ENCODE measurements at places on chromosomes 6 and 20.

- H3K27ac ChIP-seq = no peak overlapping the region
- no peaks in the 10 kb centered on the region for H3K36me3 ChIP-seq
- peaks cover 4% of the 10 kb centered on the region for H3K4me1 ChIP-seq
- no peak overlapping the region for H3K4me3 ChIP-seq
Observed at GRCh38 chr6:92329208-92329847, 1090.0 kb downstream of the EPHA7 start.

DNA sequence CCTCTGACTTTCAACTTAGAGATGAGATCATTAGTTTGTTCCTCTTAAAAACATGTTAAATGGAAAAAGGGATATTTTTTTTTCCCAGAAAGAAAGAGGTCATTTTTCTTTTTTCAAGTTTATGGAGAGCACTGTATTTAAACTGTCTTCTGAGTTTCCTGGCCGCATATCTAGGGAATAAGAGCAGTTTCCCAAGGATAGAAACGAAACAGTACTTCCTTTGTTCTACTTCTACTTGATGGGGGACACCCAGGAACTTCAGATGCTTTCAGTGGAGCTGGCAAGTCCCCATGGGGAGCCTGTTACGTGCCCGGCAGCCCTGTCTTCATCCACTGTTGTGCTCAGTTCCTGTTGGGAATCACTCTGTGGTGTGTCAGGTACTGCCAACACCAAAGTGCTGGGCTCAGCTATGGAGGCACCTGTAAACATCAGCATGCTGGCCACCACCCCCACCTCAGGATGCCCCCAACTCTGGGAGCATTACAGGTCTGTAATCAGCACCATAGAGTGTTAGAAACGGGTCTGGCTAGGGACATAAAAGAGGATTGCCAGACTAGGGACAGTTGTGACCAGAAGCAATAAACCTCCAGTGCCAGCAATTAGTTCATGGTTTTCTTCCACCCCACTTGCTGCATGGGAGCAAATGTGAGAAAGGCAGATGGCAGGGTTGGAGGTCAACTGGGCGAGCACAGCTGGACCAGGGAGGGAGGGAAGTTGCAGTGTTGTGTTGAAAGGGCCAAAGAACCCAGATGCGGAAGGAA, 221.7 kb upstream of the ECI2 start:
- DNase-seq = no peak
- no peak overlapping the region for H3K27ac ChIP-seq
- H3K36me3 ChIP-seq = no peaks in the 10 kb centered on the region
- H3K4me3 ChIP-seq = no peak overlapping the region
- peaks cover 14% of the 10 kb centered on the region for H3K4me1 ChIP-seq

DNA sequence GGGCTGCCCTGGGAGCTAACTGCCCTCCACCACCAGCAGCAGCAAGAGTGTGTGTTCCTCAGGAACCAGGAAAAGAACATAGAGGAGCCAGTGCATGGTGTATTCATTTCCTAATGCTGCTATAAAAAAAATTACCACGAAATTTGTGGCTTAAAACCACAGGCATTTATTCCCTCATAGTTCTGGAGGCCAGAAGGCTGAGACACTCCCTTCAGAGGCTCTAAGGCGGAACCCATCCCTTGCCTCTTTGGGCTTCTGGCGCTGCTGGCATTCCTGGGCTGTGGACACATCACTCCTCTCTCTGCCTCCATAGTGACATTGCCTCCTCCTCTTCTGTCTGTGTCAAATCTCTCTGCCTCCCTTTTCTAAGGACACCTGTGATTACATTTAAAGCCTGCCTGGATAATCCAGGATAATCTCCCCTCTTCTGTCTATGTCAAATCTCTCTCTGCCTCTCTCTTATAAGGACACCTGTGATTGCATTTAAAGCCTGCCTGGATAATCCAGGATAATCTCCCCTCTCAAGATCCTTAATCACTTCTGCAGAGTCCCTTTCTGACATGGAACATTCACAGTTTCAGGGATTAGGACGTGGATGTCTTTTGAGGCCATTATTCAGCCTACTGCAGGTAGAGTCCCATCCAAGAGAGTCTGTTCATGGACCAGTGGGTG, 54.7 kb downstream of the NDUFAF5 start:
- H3K36me3 ChIP-seq = no peaks in the 10 kb centered on the region
- no peak for DNase-seq
- H3K27ac ChIP-seq = peak overlapping the region; percentile 60
- H3K27me3 ChIP-seq = peaks cover 8% of the 10 kb centered on the region
- no peak overlapping the region for H3K4me3 ChIP-seq

DNA sequence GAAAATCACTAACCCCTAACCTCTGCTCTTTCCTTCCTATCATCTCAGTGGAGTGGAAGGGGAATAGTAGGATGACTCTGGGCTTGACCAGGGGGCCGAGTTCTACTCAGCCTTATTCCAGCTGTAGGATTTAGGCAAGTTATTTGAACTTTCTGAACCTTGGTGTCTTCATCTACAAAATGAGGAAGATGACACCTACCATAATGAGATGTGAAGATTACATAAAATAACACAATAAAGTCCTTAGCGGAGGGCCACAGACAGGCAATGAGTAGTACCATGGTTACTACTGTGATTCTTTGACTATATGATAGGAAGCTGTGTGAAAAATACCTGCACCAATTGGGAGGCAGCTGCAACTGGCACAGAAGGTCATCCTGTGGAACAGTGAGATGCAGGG, 53.6 kb upstream of the PIM1 start:
- H3K27me3 ChIP-seq = no peaks in the 10 kb centered on the region
- DNase-seq = no peak
- no peak overlapping the region for H3K4me3 ChIP-seq
- peak overlapping the region; percentile 16 for H3K27ac ChIP-seq

GRCh38 chr6:56514395-56514794, 128.3 kb downstream of the DST start:
- no peak overlapping the region for H3K4me3 ChIP-seq
- DNase-seq = no peak
- H3K4me1 ChIP-seq = peaks cover 36% of the 10 kb centered on the region
- no peaks in the 10 kb centered on the region for H3K27me3 ChIP-seq
- H3K36me3 ChIP-seq = peaks cover 38% of the 10 kb centered on the region
- H3K27ac ChIP-seq = peak overlapping the region; percentile 73

DNA sequence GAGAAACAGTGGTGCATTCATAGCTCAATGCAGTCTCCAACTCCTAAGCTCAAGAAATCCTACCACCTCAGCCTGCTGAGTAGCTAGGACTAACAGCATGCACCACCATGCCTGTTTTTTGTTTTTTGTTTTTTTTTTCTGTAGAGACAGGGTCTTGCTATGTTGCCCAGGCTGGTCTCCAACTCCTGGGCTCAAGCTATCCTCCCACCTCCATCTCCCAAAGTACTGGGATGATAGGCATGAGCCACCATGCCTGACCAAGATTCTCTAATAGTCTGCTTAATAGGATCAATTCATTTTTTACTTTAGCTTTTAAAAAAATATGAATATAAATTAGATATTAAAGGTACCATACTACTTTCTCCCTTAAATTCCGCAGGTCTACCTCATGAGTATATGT, 152.3 kb upstream of the BEND3 start:
- H3K4me1 ChIP-seq = peaks cover 8% of the 10 kb centered on the region
- H3K4me3 ChIP-seq = no peak overlapping the region
- H3K27me3 ChIP-seq = no peaks in the 10 kb centered on the region
- H3K36me3 ChIP-seq = no peaks in the 10 kb centered on the region

DNA sequence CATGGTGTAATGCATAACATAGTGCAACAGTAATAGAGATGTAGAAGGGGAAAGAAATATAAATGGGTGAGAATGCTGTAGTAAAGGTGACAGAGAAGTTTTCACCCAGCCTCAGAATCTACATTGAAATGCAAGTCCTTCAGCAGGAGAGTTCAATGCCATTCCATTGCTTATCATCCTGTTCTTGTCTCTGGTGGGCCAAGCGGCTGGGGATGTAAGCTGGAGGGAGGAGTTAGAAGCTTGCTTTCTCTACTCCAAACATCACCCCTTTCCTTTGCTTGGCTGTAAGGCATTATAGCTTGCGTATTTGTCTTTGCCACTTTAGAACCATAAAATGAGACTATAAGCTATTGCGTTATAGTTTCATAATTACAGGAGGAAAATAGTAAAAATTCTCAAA, 2.2 kb upstream of the FUT9 start:
- H3K27me3 ChIP-seq = peaks cover 53% of the 10 kb centered on the region
- H3K36me3 ChIP-seq = no peaks in the 10 kb centered on the region
- no peak for DNase-seq
- H3K4me1 ChIP-seq = peaks cover 23% of the 10 kb centered on the region

GRCh38 chr20:10059006-10059405, 24.2 kb downstream of the ANKEF1 start:
- no peak for DNase-seq
- no peaks in the 10 kb centered on the region for H3K4me1 ChIP-seq
- H3K27ac ChIP-seq = no peak overlapping the region
- H3K27me3 ChIP-seq = peaks cover 15% of the 10 kb centered on the region
- H3K36me3 ChIP-seq = peaks cover 10% of the 10 kb centered on the region

- no peaks in the 10 kb centered on the region for H3K27me3 ChIP-seq
- H3K4me1 ChIP-seq = peaks cover 41% of the 10 kb centered on the region
Observed at GRCh38 chr6:30837870-30838269, 46.4 kb upstream of the DDR1 start.

DNA sequence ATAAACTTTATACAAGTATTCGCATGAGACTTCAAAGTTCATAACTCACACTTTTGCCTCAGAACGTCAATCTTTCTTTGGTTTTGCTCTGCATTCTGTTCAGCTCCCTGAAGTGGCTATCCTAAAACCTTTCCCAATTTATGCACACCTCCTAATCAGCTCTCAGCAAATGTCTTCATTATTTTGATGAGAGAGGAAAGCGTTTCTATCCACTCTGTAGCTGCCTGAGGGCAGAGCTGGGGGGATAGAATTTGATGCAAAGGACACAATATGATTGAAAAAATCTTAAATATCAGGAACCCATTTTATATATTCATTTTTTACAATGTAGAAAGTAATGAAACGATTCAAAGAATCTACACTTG, 66.8 kb downstream of the MOXD1 start:
- DNase-seq = no peak
- peaks cover 22% of the 10 kb centered on the region for H3K36me3 ChIP-seq
- peaks cover 17% of the 10 kb centered on the region for H3K4me1 ChIP-seq
- no peak overlapping the region for H3K4me3 ChIP-seq
- no peak overlapping the region for H3K27ac ChIP-seq
- no peaks in the 10 kb centered on the region for H3K27me3 ChIP-seq

DNA sequence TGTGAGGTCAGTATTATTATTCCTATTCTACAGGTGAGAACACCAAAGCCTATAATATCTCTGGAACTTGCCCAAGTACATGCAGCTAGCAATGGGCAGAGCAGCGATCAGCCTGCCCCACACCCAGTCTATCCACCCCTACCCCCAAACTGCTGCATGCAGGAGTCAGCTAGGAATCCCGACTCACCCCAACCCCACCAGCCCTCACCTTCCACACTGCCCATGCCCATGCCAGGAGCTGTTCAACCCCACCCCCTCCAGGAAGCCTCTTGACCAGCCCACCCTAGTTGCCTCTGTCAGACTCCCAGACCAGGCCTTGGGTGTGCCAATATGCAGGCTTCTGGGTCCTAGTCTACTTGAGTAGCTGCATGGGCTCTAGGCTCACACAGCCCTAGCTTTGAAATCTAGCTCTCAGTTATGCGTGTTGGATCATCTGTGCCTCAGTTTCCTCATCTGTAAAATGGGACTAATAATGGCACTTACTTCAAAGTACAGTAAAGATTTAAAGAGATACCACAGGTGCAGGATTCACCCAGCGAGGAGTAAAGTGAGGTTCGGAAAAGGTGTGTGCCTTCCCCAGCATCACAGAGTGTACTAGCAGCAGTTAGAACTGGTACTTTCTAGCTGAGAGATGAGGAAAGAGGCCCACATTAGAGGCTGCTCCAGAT, 173.2 kb downstream of the VEGFA start:
- peak; percentile 26 for DNase-seq
- H3K27me3 ChIP-seq = peaks cover 4% of the 10 kb centered on the region
- H3K27ac ChIP-seq = no peak overlapping the region
- H3K4me3 ChIP-seq = no peak overlapping the region

GRCh38 chr6:143187238-143187923, 126.7 kb downstream of the AIG1 start:
- no peak overlapping the region for H3K27ac ChIP-seq
- no peaks in the 10 kb centered on the region for H3K27me3 ChIP-seq
- H3K36me3 ChIP-seq = peaks cover 2% of the 10 kb centered on the region
- H3K4me1 ChIP-seq = peaks cover 2% of the 10 kb centered on the region
- DNase-seq = no peak

GRCh38 chr20:42373049-42373448, 754.9 kb upstream of the CHD6 start:
- H3K27ac ChIP-seq = no peak overlapping the region
- H3K4me1 ChIP-seq = no peaks in the 10 kb centered on the region
- no peak for DNase-seq

- no peak overlapping the region for H3K4me3 ChIP-seq
- DNase-seq = no peak
- no peak overlapping the region for H3K27ac ChIP-seq
- H3K36me3 ChIP-seq = peaks cover 2% of the 10 kb centered on the region
- peaks cover 19% of the 10 kb centered on the region for H3K4me1 ChIP-seq
- H3K27me3 ChIP-seq = peaks cover 14% of the 10 kb centered on the region
Observed at GRCh38 chr6:45531999-45532595, 154.4 kb upstream of the SUPT3H start.

- peaks cover 35% of the 10 kb centered on the region for H3K4me1 ChIP-seq
- peaks cover 9% of the 10 kb centered on the region for H3K36me3 ChIP-seq
- no peak for DNase-seq
- no peak overlapping the region for H3K4me3 ChIP-seq
Observed at GRCh38 chr6:90178384-90178855, 118.2 kb downstream of the BACH2 start.

- H3K4me3 ChIP-seq = no peak overlapping the region
- peaks cover under 1% of the 10 kb centered on the region for H3K27me3 ChIP-seq
- no peak for DNase-seq
- H3K4me1 ChIP-seq = no peaks in the 10 kb centered on the region
Observed at GRCh38 chr6:134921721-134922261, 28.1 kb downstream of the ALDH8A1 start.

- H3K36me3 ChIP-seq = peaks cover 3% of the 10 kb centered on the region
- no peak for DNase-seq
- H3K27ac ChIP-seq = peak overlapping the region; percentile 84
- no peaks in the 10 kb centered on the region for H3K27me3 ChIP-seq
- H3K4me3 ChIP-seq = no peak overlapping the region
- peaks cover 30% of the 10 kb centered on the region for H3K4me1 ChIP-seq
Observed at GRCh38 chr6:21332660-21333059, 260.9 kb upstream of the SOX4 start.

DNA sequence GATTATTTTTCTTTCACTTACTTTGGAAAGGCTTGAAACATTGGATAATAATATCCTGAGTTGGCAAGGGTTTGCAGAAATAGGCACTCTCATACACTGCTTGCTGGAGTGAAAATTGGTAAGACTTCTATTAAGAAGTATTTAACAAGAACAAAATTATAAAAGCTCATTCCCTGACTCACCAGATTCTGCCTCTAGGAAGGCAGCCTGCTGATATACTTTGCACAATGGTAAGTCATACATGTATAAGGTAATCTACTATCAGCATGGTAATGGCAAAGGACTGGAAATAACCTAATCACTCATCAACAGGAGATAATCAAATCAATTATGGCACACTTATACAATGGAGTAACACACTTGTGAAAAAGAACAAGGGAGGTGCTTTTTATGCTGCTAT, 85.8 kb downstream of the PLCG1 start:
- DNase-seq = no peak
- no peaks in the 10 kb centered on the region for H3K27me3 ChIP-seq
- no peak overlapping the region for H3K4me3 ChIP-seq
- H3K4me1 ChIP-seq = peaks cover 26% of the 10 kb centered on the region
- H3K27ac ChIP-seq = no peak overlapping the region

GRCh38 chr20:38299963-38300362, 4.0 kb upstream of the BPI start:
- H3K36me3 ChIP-seq = no peaks in the 10 kb centered on the region
- H3K27me3 ChIP-seq = no peaks in the 10 kb centered on the region
- H3K4me1 ChIP-seq = peaks cover 14% of the 10 kb centered on the region
- H3K27ac ChIP-seq = peak overlapping the region; percentile 50
- no peak overlapping the region for H3K4me3 ChIP-seq
